ENCODE measurements at places on chromosomes 2 and 18. TPM values are rescaled to one million over a fixed set of nuclear protein-coding genes. Genes with fewer than 3 reads are reported as not detected.

CXCR1 gene
- 0.61 TPM for polyA plus RNA-seq

ATP5F1A gene
- polyA plus RNA-seq = 430 TPM

DYSF gene
- 10.9 TPM for polyA plus RNA-seq

VIT gene
- polyA plus RNA-seq = 7.2 TPM

TRMT61B gene
- 14.6 TPM for polyA plus RNA-seq

GRCh38 chr2:233075141-233075965, 15.2 kb downstream of the INPP5D start:
- no peak overlapping the region for H3K4me3 ChIP-seq
- H3K36me3 ChIP-seq = no peaks in the 10 kb centered on the region
- peaks cover 4% of the 10 kb centered on the region for H3K4me1 ChIP-seq
- H3K27me3 ChIP-seq = no peaks in the 10 kb centered on the region

DNA sequence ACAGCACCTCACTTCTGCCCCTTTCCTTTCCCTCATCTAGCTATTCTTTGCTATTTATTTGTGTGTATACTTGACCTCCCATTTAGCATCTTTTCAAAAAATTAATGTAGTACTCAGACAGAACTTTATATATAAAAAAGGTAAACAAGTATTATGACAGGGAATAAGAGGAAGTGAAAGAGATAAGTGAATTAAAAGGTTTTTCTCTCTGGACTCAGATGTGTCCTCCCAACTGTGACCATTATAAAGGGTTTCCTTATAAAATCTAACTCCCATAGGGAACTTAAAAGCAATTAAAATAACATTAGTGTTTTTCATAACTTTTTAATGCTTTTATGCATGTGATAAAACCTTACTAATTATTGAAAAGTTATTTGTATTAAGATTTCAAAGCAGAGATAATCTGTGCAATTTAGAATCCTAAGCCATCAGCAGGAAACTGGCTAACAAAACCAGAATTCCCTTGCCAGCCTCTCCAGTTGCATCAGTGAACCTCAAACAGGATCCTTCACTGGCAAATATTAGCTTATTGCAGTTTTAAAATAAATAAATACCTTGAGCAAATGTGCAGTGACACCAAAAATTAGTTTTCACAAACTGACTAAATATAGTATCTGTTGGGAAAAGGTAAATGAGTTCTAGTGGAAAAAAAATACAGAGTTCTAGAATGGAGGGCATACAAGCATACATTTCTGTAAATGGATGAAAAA, 930.7 kb downstream of the BCL11A start:
- no peak for DNase-seq
- no peaks in the 10 kb centered on the region for H3K4me1 ChIP-seq
- H3K27ac ChIP-seq = no peak overlapping the region
- no peaks in the 10 kb centered on the region for H3K27me3 ChIP-seq
- H3K36me3 ChIP-seq = no peaks in the 10 kb centered on the region
- H3K4me3 ChIP-seq = no peak overlapping the region

GRCh38 chr2:30147715-30148610, 1.2 kb downstream of the YPEL5 start:
- peak; percentile 85 for DNase-seq
- peak overlapping the region; percentile 97 for H3K4me3 ChIP-seq
- H3K27ac ChIP-seq = peak overlapping the region; percentile 99
- H3K27me3 ChIP-seq = no peaks in the 10 kb centered on the region
